ENCODE measurements at places on chromosomes 4 and X.

GRCh38 chr4:163590103-163590502 is 95.6 kb downstream of the TMA16 start:
- no peak for DNase-seq

GRCh38 chr4:183399126-183399522 is 45.3 kb upstream of the CDKN2AIP start:
- DNase-seq = no peak

DNA sequence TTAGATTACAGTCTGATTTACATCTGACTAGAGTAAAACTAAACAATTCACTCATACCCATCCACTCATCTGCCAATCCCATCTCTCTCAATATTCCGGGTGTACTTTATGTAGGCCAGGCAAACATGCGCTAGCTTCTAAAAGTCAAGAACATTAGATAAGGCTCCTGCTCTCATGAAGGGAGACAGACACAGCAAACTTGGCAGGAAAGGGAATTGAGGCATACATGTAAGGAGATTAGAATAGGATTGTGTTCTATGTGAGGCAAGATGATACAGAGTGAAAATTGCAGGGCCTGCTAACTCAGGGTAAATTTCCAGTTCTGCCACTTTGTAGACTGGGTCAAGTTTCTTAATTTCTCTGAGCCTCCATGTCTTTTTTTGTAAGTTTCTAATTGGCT is 135.8 kb downstream of the CDS1 start:
- DNase-seq = no peak

GRCh38 chr4:28167411-28167810 is 1306.8 kb downstream of the STIM2 start:
- DNase-seq = no peak

DNA sequence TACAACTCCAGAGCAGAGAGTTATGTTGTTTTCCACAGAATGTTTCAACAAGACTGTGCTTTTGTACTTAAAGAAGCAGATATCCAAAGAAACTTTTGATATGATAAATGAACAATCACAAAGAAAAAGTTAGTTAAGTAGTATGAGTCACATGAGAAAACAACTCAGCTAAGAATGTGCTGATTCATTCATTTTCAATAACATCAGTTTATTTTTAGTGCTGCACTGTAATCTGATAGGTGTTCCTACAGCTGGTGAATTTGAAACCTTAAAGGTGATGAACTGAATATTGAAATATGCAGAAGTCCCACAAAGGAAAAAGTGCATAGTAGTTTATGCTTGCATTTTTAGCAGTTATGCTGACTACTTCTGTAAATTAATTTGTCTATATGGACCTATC is 180.3 kb upstream of the TENM3 start:
- DNase-seq = no peak

- no peak for DNase-seq
Measured at GRCh38 chrX:40310447-40310846, 212.7 kb upstream of the BCOR start.

GRCh38 chrX:125205918-125206665 is 113.6 kb upstream of the TEX13C start:
- peak; percentile 69 for DNase-seq

DNA sequence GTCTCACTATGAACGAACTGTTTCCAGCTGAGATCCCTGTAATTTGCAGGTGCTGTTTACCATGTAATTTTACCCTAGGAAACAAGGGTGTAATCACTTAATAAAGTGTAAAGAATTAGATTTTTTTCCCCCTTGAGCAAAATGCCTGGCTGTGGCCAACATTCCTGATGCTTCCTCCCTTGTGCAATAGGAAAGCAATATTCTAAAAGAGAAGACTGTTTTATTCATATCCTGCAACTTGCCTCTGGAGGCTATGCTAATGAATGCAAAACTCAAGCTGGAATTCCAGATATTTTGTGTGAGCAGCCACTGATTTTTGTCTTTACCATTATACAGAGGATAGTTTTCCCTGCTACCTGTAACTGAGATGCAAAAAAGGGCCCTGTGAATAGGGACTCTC is 98.0 kb downstream of the AWAT2 start:
- no peak for DNase-seq

- no peak for DNase-seq
Measured at GRCh38 chr4:17283251-17283650, 228.6 kb downstream of the QDPR start.

- DNase-seq = no peak
Measured at GRCh38 chrX:118989886-118990285, 15.5 kb downstream of the LONRF3 start.

GRCh38 chrX:120014354-120015130 is 62.9 kb downstream of the RHOXF2B start:
- peak; percentile 25 for DNase-seq

DNA sequence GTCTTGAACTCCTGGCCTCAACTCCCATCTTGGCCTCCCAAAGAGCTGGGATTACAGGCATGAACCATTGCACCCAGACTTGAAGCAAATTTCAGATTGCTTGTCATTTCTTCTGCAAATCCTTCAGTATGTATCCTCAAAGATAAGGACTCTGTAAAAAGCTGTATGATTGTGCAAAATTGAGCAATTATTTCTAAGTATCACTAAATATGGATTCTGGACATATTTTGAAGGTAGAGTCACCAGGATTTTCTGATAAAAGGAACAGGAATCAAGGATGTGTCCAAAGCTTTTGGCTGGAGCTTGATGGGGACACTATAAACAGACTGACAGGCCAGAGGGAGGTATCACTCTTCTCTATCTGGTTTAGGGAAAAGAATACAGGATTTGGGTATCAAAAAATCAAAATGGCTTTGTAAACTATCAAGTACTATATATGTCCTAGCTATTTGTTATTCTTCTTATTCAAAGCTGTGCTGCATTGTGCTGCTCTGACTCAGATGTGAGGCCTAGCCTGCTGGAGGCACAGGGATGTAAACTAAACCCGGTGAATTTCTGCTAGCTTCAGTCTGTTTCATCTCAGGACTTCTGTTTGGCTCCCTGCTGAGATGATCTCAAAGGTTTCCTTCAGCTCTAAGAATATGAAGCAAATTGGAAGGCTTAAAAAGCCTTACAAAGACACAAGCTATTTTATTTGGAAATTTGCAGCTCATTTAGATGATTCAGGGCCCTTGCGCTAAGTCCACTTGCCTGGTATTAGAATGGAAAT is 8.3 kb downstream of the RPS4X start:
- no peak for DNase-seq

- DNase-seq = no peak
Measured at GRCh38 chr4:70556856-70557255, 35.2 kb upstream of the AMBN start.

- DNase-seq = no peak
Measured at GRCh38 chr4:67051000-67051789, 494.1 kb downstream of the CENPC start.

GRCh38 chr4:152009031-152009670 is 248.3 kb upstream of the GATB start:
- DNase-seq = no peak

DNA sequence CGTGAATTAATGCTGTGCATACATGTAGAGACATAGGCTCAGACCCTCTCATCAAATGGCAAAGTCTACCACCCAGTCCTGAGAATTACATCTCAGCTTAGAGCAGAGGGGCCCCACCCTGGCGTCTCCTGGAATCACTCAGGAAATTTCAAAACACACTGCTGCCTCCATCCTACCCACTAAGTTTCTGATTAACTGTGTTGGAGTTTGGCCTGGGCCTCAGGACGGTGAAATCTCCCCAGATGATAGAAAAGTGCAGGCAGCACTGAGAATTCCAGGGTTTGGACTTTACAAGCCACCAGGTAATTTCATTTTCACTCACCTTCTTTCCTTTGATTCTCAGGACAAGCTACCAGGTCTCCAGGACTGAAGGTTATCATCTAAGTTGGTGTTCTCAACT is 3.3 kb upstream of the FAM9C start:
- DNase-seq = no peak

DNA sequence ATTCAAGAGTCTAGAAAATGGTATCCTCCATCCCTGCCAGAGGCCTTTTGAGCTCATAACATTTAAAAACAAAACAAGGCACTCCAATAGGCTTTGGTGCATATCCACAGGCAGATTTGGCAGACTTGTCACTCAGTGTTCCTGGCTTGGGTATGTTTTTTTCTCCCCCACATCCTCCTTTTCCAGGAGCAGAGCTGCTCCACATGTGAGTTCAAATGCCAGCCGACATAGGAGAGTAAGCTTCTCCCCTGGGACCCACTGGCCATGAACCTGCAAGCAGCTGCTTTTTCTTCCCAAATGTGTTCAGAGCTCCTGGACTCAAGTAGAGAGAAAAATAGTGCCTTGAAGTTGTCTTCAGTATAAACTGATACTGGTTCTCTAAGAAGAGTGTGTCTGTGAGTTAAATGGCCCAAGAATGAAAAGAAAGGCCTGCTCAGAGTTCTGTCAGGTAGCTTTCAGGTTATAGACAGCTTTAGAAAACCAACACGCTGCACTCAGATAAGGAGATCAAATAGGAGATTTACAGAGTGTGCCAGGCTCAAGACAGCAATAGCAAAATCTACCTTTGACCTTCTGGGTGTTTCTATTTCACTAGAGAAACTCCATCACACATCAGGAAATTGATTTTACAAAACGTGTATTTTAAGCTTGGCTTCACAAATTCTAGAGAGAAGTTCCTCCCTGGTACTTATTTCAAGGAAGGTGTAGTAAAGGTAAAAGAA is 162.5 kb upstream of the GALNT7 start:
- DNase-seq = no peak

- no peak for DNase-seq
Measured at GRCh38 chrX:11893933-11894710, 136.1 kb downstream of the MSL3 start.
